ENCODE measurements at places on chromosomes 4 and X.

DNA sequence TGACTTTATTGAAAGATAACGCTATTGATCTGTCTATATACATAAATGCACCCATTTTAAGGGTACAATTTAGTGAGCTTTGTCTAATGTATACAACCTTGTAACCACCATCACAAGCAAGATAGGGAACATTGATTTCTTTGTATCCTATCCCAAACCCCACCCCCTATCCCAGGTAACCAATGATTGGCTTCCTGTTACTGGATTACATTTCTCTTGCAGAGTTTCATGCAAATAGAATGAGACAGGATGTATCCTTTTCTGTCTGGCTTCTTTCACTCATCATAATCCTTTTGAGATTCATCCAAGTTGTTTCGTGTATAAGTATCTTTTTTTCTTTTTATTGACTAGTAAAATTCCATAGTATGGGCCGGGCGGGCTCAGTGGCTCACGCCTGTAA is 1.6 kb upstream of the GRIPAP1 start:
- DNase-seq: no peak

- no peak for DNase-seq
Measured at GRCh38 chr4:118141240-118141639, 107.0 kb downstream of the NDST3 start.

GRCh38 chrX:75151827-75152592 is 4.1 kb downstream of the ABCB7 start:
- no peak for DNase-seq

GRCh38 chrX:38939067-38939466 is 137.8 kb downstream of the MID1IP1 start:
- DNase-seq: no peak

GRCh38 chr4:24657768-24658617 is 73.6 kb upstream of the DHX15 start:
- no peak for DNase-seq

DNA sequence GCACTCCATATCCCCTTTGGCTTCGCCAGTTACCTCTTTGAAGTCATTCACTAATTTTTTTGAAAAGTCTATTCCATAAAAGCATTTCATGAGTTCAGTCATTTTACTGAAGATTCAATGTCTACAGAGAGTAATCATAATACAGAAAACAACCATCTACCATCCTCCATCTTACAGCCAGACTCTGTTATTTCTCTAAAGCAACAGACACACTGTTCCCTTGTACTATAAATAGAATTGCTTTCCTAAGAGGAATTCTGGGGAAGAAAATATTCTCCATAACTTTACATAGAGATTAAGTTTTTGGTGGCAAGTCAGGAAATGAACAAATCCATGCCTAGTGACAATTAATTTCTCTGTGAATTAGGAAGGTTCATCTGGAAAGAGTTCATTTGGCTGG is 37.0 kb downstream of the XK start:
- no peak for DNase-seq

DNA sequence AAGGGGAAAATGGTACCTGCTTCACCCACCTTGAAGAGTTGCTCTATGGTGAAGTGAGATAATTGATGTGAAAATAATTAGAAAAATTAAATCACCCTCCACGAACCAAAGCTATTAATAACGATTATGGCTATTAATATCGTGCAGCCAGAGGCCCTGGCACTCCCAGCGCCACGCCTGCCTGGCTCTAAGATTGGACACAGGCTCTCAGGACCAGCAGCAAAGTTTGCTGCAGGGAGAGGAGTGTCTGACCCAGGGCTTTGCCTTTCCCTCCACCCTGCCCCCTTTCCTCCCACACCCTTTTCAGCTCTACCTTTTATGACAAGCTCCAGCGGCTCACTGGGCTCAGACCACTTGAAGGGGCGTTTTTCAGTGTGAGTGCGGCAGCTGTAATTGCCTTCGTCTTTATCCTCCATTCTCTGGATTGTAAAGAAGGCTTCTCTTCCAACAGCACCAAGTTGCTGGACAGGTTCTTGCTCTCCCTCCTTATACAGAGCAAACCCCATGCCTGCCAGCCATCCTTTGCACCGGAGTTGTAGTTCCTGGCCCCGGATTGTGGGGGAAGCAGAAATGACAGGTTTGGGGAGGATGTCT is 11.5 kb downstream of the IGSF1 start:
- no peak for DNase-seq

DNA sequence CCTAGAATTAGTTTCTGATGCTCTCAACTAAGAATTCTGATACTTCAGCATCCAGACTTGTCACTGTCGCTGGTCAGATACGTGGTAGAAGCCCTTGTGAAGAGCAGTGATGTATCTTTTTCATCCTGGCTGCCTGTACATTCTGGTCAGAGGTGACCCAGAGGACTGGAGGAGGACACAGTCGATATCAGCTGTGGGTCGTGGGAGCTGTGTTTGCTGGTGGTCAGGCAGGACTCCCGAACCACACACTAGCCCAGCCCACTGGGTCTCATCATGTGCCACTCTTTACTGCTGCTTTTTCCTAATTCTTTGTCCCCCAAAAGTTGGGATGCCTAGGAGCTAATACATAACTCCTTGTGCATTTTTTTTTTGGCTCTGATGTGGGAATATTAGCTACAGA is 6.5 kb downstream of the DCUN1D4 start:
- DNase-seq: no peak
